Motor neuron (in vitro differentiated cells): ENCODE measurements at places on chromosomes 7 and 10. TPM values are rescaled to one million over a fixed set of nuclear protein-coding genes. Genes with fewer than 3 reads are reported as not detected.

Gene NPY
- total RNA-seq = not detected in 2 replicates

Gene POU6F2
- total RNA-seq = 6.3 and 9.4 TPM in 2 replicates

Gene NEBL
- 15.9 and 20.6 TPM in 2 replicates for total RNA-seq

Gene ZEB1
- total RNA-seq = 14.8 and 17.3 TPM in 2 replicates

Gene RHEB
- 62.2 and 64.4 TPM in 2 replicates for total RNA-seq

Gene EBLN1
- 0.29 TPM in 1 of 2 replicates, not detected in the other for total RNA-seq

Gene COPG2
- total RNA-seq = 38.7 and 39.5 TPM in 2 replicates

Gene FRAT2
- total RNA-seq = 6.4 and 7.9 TPM in 2 replicates

Gene LAMB4
- total RNA-seq = 0.31 and 0.41 TPM in 2 replicates

Gene IPMK
- total RNA-seq = 8.5 and 9.3 TPM in 2 replicates

DNA sequence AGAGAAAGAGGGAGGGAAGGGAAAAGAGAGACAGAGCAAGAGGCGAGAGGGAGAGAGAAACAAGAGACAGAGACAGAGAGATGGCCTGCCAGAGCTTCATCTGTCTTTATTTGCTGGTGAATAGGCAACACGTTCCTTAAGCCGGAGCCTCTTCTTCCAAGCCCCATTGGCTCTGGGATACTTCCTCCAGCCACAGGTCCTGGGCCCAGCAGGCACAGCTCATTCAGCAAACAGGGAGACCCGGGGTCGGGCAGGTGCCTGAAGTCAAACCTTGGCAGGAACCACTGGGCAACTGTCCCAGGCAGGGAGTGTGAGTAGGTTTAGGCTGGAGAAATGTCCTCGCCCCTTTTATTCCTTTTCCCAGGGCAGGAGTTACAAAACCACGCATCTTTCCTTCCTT lies 68.2 kb downstream of the MYL10 start:
- ATAC-seq = no peak

- peak; percentile 13 for ATAC-seq
Measured at GRCh38 chr10:1292611-1293031, 236.4 kb downstream of the WDR37 start.

DNA sequence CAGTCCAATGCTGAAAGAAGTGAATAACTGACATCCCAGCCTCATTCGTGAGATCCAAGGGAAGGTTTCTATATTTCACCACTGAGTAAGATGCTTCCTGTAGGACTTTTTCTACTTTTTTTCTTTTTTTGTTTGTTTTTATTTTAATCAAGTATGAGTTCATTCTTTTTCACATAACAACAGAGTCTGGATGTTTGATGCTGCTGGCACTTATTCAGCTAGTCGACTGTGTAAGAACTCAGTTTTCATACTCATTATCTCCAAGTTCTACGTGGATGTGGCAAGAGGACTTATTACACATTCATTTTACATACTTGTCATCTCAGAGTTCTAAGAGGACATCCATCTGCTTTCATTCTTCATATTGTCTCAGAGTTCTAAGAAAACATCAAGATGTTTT lies 86.9 kb downstream of the CPXM2 start:
- no peak for ATAC-seq

DNA sequence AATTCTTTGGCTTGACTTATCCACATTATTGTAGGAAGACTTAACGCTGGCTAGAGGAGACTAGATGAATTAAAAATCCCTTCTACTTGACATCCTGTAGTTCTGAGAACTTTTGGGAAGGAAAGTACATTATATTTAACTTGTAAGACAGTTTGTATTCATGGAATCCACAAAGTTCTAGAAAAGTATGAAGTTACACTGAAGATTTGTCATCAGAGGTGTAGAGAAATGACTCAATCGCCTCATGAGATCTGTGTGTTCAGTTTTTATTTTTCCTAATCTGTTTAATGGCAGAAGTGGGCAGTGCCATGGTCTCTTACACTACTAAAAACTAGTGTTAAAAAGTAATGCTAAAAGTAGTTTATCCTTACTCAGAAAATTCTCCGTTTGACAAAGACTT lies 89.1 kb upstream of the SMIM30 start:
- no peak for ATAC-seq

- ATAC-seq = no peak
Measured at GRCh38 chr10:116522803-116523381, 22.8 kb upstream of the PNLIP start.

- peak; percentile 29 for ATAC-seq
Measured at GRCh38 chr10:101452176-101452575, 98.2 kb downstream of the BTRC start.

DNA sequence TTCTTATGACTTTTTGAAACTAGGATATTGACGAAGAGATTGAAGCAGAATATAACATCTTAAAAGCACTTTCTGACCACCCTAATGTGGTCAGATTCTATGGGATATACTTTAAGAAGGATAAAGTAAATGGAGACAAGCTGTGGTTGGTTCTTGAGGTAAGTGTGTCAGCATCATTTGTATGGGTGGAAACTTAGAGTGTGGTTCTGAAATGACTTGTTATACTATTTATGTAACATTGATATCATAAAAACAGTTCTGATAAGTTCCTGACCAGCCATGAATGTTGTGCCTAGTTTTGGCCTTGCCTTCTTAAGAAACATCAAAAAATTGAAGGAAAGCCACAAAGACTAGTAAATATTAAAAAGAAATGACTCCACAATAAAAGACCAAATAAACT lies 20.8 kb downstream of the MYO3A start:
- ATAC-seq = no peak

- peak; percentile 78 for ATAC-seq
Measured at GRCh38 chr10:133278577-133279265, 2.1 kb upstream of the ADAM8 start.

GRCh38 chr10:72593963-72594362 lies 31.9 kb downstream of the MICU1 start:
- no peak for ATAC-seq

DNA sequence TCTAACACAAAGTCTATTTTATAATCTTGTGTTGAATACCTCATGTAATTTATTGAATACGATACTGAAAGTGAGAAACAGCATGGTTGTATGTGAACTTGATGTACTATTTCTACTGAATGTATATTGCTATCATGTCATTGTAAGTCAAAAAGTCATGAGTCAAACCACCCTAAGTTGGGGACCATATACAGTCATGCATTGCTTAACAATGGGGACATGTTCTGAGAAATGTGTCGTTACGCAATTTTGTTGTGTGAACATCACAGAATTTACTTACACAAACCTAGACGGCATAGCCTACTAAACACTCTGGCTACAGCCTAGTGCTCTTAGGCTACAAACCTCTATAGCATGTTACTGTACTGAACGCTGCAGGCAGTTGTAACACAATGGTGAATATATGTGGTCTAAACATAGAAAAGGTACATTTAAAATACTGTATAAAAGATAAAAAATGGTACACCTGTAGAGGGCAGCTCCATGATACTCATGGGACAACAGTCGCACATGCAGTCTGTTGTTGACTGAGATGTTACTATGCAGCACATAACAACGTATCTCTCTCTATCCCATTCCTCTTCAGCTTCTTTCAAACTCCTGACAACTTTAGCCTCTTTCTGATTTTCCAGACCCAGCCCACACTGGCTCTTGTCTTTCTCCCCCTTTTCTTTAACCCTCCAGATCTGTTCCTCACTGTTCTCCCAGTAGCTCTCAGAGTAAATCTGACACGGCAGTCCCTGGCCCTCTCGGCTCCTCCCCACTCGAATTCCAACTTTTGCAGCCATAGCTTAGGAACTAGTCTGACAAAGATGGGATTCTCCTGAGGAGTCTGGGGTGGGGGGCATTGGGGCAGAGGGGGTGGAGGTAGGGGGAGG lies 90.1 kb downstream of the SNX10 start:
- peak; percentile 57 for ATAC-seq

DNA sequence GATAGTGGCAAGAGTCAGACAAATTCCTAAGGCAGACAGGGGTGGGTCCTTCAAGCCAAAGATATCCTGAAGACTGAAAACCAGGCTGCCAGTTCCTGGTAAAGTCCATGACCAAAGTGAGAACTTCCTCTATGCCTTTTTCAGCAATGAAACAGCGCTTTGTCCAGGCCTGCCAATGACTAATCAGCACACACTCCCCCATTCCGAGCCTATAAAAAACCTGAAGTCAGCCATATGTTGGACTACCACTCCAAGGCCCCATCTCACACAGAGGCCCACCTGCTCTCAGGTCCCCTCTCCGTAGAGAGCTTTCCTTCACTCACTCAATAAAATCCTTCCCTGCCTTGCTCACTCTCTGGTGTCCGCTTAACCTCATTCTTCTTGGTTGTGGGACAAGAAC lies 402.2 kb downstream of the ANKRD7 start:
- no peak for ATAC-seq

DNA sequence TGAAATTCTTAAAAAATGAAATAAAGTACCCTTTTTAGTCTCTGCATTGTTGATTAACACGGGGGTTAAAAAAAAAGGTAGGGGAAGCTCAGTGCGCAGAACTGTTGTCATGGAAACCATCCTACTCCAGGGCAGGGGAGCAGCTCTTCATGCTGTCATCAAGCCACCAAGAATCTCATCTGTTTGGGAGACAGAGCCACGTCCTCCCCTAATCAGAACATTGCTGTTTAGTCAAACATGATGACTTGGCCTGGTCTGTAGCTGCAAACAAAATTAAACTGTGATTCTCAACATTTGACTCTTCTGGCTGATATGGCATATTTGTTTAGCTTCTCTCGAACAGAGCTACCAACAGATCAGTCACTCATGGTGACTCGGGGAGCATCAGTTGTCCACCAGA lies 254.4 kb upstream of the KLF14 start:
- ATAC-seq = no peak

GRCh38 chr7:67549126-67549525 lies 552.5 kb downstream of the TYW1 start:
- no peak for ATAC-seq

- no peak for ATAC-seq
Measured at GRCh38 chr7:52498366-52498765, 537.1 kb upstream of the POM121L12 start.

DNA sequence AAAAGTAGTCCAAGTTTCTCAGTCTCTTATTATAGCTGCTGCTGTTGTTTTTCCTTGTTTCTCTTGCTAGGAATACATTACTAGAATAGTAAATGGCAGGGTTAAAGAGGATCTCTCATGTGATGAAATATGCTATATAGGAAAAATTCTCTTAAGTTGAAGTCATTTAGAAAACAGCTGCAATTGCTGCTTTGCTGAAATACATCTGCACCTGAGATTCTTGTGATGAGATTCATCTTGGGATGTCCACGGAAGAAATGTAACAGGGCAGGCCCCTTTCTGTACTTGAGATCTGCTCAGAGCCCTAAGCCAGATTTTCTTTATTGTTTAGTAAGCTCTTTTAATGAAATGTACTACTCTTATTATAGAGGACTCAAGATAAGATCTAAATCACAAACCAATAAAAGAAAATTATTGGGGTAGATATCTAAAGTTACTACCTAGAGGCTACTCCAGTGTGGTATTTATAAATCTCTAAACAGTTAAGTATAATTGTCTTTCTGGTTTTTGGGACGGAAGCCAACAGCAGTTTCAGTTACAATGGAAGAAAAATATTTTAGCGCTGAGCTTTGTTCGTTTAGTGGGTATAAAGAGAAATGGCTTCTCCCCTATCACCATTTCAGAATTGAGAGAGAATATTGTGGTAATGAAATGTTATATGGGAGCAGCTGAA lies 701.5 kb downstream of the KCNMA1 start:
- ATAC-seq = no peak

GRCh38 chr7:105806592-105807447 lies 69.6 kb downstream of the ATXN7L1 start:
- ATAC-seq = peak; percentile 32
